ENCODE measurements at places on chromosomes 2 and 18.

- no peak for DNase-seq
Observed at GRCh38 chr18:42564761-42565160, 550.7 kb downstream of the RIT2 start.

- no peak for DNase-seq
Observed at GRCh38 chr2:16958266-16958665, 292.6 kb upstream of the CYRIA start.

DNA sequence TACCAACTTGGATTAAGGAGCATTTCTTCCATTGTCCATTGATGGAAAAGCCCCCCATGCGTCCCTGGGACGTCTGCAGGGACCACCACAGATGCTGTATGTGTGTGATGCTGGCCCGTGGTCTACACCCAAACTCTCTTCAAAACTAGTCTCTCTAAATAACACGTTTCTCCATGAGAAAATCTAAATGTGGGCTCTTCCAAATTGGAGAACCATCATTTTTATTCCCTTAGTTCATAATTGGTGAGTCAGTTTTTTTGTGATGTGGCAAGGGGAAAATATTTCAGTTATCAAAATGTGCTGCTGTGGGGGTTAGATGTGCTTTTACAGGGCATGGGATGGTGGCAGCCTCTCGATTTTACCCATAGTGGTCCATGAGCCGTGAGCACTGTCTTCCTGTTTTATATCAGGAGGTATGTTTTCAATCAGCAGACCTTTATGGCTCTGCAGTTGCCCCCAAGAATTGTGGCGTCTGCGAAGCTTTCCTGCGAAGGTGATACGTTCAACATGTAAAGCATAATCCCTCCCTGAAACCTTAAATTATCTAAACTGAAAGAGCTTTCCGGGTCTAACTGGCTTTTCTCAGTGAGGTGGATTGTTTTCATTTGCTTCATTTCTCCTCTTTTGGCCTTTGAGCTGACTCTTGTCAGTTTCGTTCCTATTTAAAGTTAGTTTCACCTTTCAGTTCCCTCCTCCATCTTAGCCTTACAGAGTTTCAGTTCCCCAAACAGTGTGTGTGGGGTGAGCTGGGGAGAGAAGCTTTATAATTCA lies 78.4 kb downstream of the SETBP1 start:
- no peak for DNase-seq

DNA sequence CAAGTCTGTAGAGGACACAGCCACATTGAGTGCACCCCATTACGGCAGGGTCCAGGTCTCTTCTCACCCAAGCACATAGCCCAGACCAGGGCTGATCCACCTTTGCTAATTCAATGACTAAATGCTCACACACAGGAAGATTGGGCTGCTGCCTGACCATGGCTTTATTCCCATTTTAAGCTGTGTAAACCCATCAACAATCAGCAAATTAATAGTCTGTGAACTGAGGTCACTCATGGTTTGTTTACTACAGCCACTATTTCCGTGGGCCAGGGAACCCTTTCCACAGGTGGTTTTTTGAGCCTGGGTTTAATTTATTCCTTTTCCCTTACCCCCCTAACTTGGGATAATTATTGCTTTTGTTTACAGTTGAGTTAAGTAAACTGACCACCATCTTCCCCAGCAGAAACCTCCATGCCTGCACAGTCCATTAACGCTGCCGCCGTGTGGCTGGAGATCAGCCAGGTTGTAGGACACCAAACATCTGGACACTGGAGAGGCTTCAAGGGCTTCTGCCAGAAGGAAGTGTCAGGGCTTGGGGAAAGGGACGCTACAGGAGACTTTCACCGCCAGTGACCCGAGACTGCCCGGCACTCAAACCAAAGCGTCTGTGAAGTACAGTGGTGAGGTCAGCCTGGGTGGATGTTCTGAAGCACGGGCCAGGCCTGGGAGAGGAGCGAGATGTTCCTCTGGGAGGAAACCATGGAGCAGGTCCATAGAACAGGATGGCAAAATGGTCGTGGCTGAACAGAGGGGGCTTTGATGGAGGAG lies 282.9 kb downstream of the DYSF start:
- no peak for DNase-seq

DNA sequence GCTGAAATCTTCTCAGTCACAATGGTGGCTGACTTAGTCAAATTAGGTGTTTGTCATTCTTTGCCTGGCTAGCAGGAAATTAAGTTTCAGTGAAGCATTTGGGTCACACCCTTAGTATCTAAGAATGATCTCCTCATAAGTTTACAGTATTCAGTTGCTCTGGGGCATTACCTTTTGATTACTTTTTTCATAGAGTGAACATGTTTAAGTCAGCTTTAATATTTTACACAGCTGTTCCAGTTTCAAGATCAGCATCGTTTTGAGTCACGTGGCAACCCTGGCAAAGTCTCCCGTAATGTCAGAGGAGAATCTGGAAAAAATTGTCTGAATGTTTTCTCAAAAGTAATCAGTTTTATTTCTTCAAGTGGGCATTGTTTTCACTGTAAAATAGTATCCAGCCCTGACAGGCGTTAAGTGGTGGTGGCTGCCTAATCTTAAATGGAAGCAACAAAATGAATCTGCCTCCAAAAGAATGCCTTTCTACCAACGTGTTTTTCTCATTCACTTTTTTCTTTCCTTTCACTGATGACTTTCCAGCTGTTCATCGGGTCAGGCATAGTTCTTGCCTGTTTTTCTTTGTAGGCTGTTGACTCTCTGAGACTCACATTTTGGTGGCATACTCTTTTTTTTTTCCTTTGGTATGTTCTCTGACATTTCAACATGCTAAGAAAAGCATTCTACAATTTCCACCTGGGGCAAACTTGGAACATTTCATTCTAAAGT lies 319.6 kb upstream of the TCF4 start:
- no peak for DNase-seq

DNA sequence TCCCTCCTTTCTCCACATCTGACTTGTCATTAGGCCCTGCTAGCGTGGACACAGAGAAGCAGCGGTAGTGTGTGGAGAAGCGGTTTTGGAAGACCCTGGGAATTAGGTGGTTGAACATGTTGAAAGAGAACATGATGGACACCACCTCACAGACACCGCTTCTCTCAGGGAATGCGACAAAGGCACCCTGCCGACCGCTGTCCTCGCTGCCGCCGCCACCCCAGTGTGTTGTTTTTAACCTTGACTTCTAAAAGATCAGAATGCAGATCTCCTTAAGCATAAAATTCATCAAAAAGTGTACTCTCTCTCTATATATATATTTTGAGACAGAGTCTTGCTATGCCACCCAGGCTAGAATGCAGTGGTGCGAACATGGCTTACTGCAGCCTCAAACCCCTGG lies 33.2 kb downstream of the AQP4 start:
- no peak for DNase-seq

DNA sequence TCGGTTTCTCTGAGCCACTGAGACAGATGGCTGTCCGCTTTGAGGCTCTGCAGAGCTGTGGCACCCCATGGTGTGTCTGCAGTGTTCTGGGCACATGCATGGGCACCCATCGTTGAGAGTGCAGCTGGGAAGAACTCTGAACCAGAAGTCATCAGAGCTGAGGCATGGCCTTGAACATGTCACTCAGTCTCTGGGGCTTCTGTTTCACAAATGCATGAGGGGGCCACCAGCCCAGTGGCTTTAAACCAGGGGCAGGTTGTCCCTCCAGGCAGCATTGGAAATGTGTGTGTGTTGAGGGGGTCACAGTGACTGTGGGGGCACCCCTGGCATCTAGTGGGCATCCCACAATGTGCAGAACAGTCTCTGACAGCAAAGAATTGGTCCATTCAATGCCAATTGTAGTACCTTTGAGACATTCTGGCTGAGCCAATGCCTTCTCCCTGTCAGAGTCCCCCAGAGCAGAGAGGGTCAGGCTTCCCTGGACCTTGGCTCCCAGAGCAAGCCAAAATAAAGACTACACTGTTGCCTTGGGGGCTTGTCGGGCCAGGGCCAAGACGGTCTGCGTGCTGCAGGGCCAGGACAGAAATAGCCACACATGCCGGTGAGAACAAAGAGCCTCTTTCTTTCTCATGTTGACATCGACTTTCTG lies 9.3 kb upstream of the PSMD1 start:
- DNase-seq, result no peak

DNA sequence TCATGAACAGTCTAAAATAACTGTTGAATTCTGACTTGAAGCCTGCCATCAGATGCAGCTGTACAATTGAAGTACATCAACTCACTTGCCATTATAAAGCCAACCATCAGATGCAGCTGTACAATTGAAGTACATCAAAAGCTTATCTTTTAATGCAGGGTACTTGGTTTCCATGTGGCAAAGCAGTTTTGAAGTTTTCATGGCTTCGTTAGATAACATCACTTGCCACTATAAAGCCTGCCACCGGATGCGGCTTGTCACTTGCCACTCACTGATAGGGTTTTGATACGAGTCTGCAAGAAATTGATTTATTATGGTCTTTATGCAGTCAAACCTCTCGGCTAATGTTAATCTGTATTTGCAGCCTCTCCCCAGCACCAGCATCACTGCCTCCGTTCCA lies 1605.8 kb downstream of the SUCLG1 start:
- DNase-seq, result no peak

DNA sequence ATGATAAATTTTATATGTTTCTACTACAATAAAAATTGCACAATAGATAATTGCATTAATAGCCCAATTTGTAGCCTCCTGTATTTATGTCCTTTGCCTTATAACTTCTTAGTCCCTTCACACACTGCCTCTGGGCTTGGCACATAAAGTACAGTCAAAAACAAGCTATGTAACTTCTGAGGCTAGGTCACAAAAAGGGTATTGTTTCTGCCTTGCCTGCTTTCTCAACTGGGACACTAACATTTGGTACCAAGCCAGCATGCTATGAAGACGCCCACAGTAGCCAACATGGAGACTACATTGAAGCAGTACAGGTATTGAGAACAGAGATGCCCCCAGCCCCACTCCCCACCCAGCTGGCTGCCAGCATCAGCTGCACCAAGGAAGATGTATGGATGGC lies 5.4 kb upstream of the SLC3A1 start:
- DNase-seq, result no peak

DNA sequence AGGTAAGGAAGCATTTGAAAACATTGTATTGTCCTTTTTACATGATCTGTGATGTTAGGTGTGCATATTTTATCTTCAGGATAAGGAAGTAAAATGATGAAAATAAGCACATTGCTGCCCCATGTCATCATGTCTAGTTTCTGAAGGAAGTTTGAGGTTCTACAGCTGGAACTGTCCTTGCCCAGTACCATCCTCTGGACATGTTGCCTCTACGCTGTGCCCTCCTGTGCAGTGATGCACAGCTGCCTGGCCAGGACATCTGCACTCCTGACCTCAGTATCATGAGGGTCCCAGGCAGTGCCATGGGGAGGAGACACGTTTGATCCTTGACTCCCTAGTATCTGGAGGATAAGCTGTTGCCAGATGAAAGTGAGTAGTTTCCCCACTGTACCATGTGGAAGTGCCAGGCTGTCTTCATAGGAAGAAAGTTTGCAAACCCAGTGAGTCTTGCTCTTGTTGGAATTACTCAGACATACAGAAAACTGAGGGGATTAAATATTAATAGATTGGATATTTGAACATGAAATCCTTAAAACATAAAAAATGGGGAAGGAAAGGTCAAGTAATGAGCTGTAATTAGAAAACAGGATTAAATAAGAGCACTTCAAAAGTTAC lies 9.5 kb downstream of the ALKAL2 start:
- DNase-seq, result no peak

- no peak for DNase-seq
Observed at GRCh38 chr2:236117401-236117800, 50.8 kb downstream of the GBX2 start.

GRCh38 chr2:33236482-33237385 lies 239.7 kb upstream of the RASGRP3 start:
- DNase-seq, result no peak

GRCh38 chr18:12278741-12279682 lies 24.9 kb downstream of the CIDEA start:
- DNase-seq, result no peak

GRCh38 chr18:7304061-7304370 lies 73.1 kb downstream of the LRRC30 start:
- DNase-seq, result no peak

DNA sequence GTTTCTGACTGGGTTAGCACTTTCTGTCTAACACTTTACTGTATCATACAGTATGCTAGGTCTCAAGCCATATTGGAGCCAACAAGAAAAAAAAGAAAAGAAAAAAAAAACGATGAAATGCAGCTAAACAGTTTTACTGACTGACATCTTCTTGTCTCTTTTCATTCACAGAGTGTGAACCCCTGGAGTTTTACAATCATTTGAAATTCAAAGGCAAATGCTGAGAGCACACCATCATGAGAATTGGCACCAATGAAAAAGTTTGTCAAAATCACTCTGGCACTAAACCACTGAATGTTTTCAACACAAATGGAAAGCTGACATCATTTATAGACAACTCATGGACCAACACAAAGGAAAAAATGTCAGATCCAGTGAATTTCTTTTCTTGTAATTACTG lies 513.3 kb downstream of the LRRTM4 start:
- DNase-seq, result no peak

GRCh38 chr2:39395313-39395712 lies 41.8 kb downstream of the MAP4K3 start:
- DNase-seq, result no peak

- peak; percentile 39 for DNase-seq
Observed at GRCh38 chr18:8221452-8221851, 387.8 kb upstream of the RAB12 start.

DNA sequence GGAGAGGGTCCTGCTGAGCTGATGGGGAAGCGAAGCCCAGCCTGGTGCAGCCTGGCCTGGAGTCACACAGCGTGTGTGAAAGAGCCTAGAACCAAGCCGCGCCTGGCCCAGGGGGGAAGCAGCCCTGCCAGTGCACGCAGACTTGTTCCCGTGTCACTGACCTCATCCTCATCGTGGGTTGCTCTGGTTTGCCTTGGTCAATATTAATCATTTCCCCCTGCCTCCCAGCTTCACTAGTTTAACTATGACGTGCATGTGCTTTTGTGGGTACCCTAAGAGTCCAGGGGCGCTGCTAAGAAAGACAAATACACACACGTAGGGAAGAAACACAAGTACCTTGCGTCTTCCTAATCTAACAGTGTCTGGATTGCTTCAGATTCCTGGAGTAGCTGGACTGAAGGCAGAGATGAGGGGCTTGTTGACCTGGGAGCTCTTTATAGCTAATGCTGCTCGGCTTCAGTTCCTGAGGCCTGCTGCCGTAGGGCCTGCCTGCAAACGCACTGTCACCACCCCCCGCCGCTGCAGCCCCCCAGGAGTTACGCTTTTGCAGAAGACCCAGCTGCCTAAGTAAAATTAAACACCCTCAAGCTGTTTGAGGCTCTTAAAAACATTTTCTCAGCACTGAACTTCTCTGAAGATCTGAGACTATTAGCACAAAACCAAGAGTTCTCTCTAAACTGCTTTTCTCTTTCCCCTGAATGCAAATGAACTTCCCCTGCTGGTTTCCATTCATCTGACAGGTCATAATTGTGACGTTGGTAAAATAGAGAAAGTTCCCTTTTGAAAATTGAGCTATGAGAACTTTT lies 159.2 kb downstream of the FAM210A start:
- no peak for DNase-seq

DNA sequence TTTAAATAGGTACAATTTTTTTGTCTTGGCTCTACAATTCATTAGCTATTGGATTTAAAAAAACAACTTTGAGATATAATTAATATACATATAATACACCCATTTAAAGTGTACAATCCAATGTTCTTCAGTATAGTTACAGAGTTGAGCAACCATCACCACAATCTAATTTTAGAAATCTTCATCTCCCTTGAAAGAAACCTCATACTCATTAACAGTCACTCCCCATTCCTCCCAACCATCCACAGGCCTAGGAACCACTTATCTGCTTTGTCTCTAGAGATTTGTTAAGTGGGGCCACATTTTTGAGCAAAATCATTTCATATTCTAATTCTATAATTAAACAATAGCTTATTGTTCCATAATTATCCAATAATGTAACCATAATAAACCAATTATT lies 32.6 kb downstream of the MRPL33 start:
- DNase-seq, result no peak

- DNase-seq, result no peak
Observed at GRCh38 chr2:119179991-119180390, 21.4 kb upstream of the C1QL2 start.

Measured in NCI-H2081 (cell line).